Dorsolateral prefrontal cortex (tissue), 122 donors: ENCODE measurements at places on chromosomes 2 and 18.

DNA sequence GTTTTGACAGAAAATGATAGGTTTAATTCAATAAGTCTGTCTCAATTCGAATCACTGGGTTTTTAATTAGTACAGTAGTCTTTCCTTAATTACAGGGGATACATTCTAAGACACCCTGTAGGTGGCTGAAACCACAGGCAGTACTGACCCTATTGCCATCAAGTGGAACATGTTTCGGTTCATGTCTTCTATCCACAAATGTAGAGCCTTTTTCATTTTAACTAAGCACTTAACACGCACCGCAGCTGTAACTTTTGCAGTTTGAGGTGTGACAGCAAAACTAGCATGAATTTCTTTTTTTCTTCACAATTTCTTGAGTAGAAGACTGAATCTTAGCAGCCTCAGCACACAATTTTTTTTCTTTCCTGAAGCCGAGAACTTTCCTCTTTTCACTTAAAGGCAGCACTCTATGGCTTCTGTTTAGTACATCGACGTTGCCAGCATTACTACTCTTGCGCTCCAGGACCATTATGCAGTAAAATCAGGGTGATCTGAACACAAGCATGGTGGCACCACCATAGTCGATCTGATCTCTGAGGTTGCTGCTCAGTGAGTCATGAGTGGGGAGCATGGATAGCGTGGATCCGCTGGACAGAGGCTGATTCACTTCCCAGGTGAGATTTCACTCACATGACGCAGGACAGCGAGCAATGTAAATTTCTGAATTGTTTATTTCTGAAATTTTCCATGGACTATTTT lies 805.1 kb downstream of the RNF144A start:
- no peak for DNase-seq

DNA sequence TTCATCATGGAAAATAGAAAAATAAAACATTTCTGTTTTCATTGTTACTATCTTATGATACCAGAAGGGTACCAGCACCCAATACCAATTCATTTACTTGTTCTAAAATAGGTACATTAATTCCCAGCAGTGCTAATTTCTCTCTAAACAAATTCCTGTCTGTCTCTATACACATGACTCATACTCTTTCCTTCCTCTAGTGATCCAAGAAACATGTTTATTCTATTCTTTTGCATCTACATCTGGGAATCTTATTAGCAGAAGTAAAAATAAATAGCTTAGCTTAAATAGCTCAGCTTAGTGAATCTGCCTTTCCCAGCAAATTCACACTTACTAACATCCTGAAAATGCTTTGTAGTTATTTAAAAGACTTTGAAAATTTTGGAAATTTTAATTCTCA lies 84.5 kb upstream of the MAPRE2 start:
- no peak for DNase-seq

DNA sequence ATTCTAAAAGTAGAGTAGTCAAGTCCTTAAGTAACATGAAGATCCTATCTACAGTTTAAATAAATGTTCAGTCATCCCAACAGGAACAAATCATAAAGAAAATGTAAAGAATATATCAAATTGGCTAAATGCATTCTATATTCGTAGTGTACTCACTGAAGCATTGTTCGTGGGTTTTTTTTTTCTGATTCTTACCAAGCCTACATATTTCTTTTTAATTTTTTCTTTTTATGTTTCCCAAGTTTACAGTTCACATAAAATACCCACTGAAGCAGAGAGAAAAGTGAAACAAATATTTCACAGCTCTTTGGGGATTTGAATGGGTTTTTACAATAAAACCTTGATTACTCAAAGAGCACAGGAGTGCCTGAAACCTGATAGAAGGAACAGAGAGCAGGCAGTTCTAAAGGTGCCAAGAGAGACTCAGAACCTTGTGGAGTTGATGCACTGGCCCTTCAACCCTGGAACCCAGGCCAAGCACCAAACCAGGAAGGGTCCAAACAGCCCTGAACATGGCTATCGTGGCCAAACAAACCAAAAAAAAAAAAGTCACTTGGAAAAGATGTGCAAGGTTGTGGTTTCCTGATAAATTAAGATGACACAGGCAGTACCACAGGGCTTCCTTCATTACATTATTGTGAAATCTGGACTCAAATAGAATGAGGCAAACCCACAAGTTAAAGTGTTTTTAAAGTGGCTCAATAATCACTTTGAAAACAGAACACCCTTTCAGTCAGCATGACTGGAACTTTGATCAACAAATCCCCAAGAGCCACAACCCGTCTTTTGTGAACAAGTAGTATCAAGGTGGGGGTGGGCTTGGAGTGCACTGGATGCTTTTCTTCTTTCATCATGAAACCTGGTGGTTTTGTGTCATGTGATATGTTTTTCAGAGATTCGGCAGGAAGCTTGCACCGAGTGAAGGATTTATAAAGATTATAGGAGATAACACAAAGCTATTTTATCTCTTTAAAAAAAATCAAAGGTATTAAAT lies 245.0 kb upstream of the FN1 start:
- no peak for DNase-seq

- no peak for DNase-seq
These were observed 167.2 kb upstream of the SATB2 start for GRCh38 chr2:199624958-199625357.

DNA sequence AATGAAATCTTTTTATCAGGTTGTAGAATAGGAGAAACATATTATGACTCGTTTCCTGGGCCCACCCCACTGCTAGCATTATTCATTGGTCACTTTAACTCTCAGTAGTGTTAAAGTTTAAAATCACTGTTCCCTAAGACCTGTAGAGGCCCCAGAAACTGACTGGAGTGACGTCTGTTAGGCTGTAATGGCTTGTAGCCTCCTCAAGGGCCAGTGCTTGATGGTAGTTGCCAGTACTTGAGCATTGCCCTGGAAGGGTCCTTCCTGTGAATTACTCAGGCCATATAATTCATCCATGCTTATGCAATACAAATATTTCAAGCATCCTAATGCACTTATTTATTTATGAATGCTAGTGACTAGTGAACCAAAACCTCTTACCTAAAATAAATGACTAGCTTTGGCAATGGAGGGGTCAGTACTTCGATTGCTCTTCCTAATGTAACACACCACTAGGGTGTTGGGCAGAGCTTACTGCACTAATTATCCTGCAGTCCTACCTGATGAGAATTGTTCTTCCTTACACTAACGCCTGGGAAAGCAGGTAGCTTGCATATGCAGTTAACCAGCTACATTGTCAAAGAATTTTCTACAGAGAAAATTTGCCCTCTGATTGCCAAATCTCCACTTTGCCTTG lies 31.2 kb downstream of the ARHGAP25 start:
- DNase-seq: no peak
